ENCODE measurements at places on chromosomes 12 and 14.
A peak's percentile ranks its signal among the peaks of the same experiment; 100 is the strongest.

GRCh38 chr14:46626876-46627275, 24.7 kb downstream of the RPL10L start:
- no peak for DNase-seq

- DNase-seq, result no peak
Observed at GRCh38 chr12:62458626-62459025, 8.0 kb upstream of the MON2 start.

DNA sequence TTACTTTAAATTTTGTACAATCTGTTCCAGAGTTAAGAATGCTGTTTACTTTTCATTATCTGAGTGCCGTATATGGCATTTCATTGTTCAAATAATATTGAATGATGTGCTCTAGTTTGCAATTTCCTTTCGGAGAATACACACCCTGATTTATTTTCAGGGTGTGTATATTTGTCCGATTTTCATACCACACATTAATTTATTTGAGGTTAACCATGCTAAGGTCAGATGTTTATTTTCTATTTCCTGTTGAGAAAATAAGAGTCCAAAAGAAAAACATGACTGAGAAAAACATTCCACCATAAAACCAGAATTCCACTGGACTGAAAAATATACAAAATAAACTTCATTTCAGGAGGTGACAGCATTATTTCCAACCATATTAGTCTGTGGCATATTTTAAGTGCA, 64.2 kb upstream of the OVCH1 start:
- DNase-seq, result no peak

- DNase-seq, result no peak
Observed at GRCh38 chr12:52015532-52016041, 8.8 kb downstream of the TAMALIN start.

GRCh38 chr12:49662998-49663843, 39.9 kb downstream of the PRPF40B start:
- peak; percentile 68 for DNase-seq

DNA sequence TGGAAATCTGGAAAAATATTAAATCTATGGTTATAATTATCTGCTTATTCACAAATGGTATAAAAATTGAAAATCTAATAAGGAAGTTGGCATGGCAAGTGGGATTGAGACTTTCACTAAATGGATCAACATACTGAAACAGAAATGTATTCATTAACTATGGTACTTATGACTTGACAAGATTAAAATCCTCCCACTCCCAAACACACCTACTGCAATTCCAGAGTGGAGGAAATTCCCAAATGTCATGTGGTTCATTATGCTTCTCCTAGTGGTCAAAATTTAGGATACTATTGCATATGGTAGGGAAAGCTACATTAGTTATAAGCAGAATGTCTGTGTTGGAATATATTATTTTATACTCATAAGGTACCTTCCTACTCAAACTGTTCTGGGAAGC, 265.3 kb upstream of the PRICKLE1 start:
- DNase-seq, result no peak

- no peak for DNase-seq
Observed at GRCh38 chr12:94832105-94832504, 171.4 kb downstream of the NDUFA12 start.

- peak; percentile 19 for DNase-seq
Observed at GRCh38 chr14:91380610-91381371, 36.8 kb downstream of the CCDC88C start.

DNA sequence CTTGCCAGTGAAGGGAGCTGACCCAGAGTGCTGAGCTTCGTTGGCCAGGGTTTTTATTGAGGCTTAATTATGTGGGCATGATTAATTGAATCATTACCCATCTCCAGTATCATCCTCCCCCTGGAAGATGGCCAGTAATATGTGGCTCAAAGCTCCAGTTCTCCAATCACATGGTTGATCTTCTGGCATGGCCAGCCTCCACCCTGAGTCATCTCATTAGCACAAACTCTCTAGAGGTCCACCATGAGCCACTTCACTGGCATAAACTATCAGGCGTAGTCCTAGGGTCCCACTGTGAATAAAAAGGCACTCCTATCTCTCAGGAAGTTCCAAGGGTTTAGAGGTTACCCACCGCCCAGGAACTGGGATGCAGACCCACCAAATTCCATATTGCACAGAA, 135.0 kb downstream of the ANO6 start:
- no peak for DNase-seq

GRCh38 chr12:10889226-10889625, 5.2 kb upstream of the PRH1 start:
- DNase-seq, result no peak

GRCh38 chr14:25038044-25038668, 11.8 kb downstream of the STXBP6 start:
- no peak for DNase-seq

GRCh38 chr12:10722502-10722904, 620 bp downstream of the YBX3 start:
- DNase-seq, result peak; percentile 23

GRCh38 chr12:96053476-96054243, 18.3 kb upstream of the LTA4H start:
- no peak for DNase-seq

DNA sequence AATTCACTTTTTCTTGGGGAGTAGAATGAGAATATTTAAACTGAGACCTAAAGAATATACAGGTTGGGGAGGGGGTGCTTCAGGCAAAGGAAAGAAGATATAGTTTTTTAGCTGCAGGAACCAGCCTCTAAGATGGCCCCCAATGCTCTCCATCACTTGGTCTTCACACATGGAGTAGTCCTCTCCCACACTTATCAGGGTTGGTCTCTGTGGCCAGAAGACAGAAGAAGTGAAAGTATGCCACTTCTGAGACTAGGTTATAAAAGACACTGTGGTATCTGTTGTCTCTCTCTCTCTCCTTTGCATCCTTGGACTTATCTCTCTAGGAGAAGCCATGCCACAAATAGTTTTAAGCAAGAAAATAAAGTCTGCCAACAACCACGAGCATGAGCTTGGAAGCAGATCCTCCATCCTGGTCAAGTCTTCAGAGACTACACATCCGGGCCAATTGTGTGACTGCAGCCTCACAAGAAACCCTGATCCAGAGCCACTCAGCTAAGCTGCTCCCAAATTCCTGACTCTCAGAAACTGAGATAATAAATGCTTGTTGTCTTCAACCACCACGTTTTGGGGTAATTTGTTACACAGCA, 18.0 kb downstream of the PUS7L start:
- DNase-seq, result no peak

- no peak for DNase-seq
Observed at GRCh38 chr12:29574500-29574899, 77.0 kb upstream of the OVCH1 start.

GRCh38 chr14:71620401-71620800, 311.8 kb upstream of the RGS6 start:
- no peak for DNase-seq

- peak; percentile 94 for DNase-seq
Observed at GRCh38 chr12:10211940-10212738, 538 bp upstream of the GABARAPL1 start.

DNA sequence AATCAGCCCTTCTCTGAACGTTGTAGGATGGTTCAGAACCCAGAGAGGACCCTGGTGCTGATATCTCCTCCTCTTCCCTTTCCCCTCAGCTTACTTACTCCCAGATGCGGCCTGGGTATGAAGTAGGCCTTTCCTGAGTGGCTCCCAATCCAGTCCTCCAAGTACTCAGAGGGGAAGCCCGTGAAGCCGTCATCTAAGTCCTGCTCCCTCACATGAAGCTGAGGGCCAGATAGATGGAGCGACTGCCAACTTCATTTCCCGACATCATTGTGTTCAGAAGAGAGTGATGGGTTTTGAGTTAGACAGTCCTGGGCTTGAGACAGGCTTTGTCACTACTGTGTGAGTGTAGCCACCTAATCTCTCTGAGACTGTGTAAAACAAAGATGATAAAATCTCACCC, 2.7 kb downstream of the APOLD1 start:
- DNase-seq, result no peak

All from fibroblast of skin of left biceps (primary cell).